ENCODE measurements at places on chromosomes 4 and X.

GRCh38 chr4:157217708-157218107, 2.8 kb upstream of the GRIA2 start:
- no peak for DNase-seq

DNA sequence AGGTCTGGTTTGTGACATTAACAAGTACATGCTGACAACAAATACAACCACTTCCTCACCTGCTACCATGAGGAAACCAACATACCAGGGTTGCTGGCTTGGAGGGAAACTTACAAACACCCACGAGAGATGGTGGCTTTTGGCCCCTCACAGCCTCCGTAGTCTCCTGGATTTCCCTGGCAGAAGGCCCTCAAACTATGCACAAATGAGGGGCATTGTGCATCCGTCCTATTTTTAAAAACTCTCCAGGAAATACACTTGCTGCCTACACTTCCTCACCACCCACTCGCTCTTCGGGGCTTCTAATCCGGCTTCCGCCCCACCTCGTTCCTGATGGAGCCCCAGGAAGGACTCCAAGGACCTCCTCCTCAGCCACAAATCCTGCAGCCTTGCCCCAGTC, 355.0 kb upstream of the GATB start:
- DNase-seq: no peak

DNA sequence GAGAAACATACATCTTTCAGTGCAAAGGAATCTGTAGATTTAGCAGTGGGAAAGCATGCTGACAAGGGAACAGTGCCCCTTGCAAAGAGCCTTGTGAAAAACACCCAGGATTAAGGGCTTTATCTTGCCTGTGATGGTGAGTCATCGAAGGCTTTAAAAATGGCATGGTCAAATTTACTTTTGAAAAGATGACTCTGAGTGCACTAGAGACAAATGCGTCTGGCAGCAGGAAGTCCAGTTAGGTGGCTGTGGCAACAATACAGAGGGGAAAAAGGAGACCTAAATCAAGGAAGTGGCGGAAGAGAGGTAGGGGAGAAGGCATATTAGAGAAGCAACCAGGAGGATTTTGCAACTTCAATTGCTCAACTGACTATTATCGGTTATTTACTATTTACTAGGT, 472.6 kb upstream of the CPEB2 start:
- no peak for DNase-seq

- DNase-seq: no peak
These were observed 89.8 kb upstream of the SPANXB1 start for GRCh38 chrX:140912606-140913005.

Data from keratinocyte (primary cell).